ENCODE measurements at places on chromosomes 4 and X. TPM values are rescaled to one million over a fixed set of nuclear protein-coding genes. Genes with fewer than 3 reads are reported as not detected.
A peak's percentile ranks its signal among the peaks of the same experiment; 100 is the strongest.

Gene PPBP
- total RNA-seq: not detected

Gene S100G
- not detected for total RNA-seq

Gene SLC9B1
- 0.77 TPM for total RNA-seq

Gene MTCP1
- 32.2 TPM for total RNA-seq

Gene ELF4
- total RNA-seq: 19.5 TPM

Gene OTC
- not detected for total RNA-seq

Gene HMGN5
- total RNA-seq: 6.6 TPM

Gene AADAT
- total RNA-seq: 6.9 TPM

DNA sequence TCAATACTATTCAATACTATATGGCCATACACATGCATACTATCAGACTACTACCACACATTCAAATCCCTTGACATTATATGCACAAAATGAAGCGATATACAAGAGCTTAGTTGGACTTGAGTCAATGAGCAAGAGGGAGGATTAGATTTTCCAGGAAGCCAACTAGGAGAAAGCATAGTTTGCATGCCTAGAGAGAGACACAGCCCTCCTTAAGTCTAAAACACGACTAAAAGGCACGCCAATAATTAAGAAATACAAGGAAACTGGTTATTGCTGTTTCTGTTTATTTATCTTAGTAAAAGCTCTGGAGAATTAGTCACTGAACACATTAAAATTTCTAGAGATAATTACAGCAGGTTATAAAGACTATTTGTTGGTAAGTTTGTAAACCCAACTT lies 21.8 kb downstream of the MBNL3 start:
- no peak for DNase-seq
- H3K4me1 ChIP-seq: no peaks in the 10 kb centered on the region
- no peak overlapping the region for H3K27ac ChIP-seq
- H3K27me3 ChIP-seq: peaks cover 39% of the 10 kb centered on the region
- no peak overlapping the region for H3K4me3 ChIP-seq

- no peak overlapping the region for H3K4me3 ChIP-seq
- H3K36me3 ChIP-seq: no peaks in the 10 kb centered on the region
- no peak overlapping the region for H3K27ac ChIP-seq
- no peaks in the 10 kb centered on the region for H3K4me1 ChIP-seq
- no peak for DNase-seq
- H3K27me3 ChIP-seq: no peaks in the 10 kb centered on the region
Measured at GRCh38 chrX:2325076-2325784, 175.5 kb downstream of the DHRSX start.

DNA sequence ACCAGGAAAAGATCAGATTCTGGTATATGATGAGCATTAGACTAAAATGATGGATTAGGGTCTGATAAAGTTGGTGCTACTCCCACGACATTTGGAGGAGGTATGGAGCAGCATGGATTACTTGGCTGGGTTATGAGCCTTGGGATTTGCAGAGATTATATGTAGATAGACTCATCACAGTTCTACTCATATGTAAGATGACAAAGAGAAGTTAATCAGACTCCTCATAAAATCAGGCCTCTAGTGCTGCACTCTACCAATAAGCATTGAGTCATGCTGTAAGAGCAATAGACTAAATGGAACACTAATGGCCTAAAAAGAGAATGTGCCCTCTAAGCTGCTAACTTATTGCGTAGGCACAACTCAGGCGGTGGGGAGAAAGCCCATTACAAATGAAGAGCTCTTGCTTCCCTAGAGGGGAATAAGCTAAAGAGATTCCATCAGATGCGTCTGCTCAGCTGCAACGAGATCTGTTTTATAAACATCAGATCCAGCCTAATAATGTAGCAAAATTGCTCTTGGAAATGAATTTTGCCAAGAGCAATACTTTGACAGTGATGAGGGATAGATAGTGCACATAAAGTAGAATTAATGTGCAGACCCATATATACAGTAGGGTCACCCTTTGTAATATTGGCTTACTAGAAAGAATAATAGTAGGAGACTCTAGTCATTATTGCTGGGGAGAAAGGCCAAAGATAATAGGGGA lies 17.5 kb downstream of the LIAS start:
- H3K4me3 ChIP-seq: no peak overlapping the region
- no peaks in the 10 kb centered on the region for H3K27me3 ChIP-seq
- H3K36me3 ChIP-seq: peaks cover 57% of the 10 kb centered on the region

- H3K27me3 ChIP-seq: no peaks in the 10 kb centered on the region
- H3K36me3 ChIP-seq: no peaks in the 10 kb centered on the region
- no peak overlapping the region for H3K4me3 ChIP-seq
- DNase-seq: peak; percentile 69
- no peak overlapping the region for H3K27ac ChIP-seq
- no peaks in the 10 kb centered on the region for H3K4me1 ChIP-seq
Measured at GRCh38 chr4:42302348-42302747, 94.9 kb upstream of the SHISA3 start.

GRCh38 chrX:11100281-11101035 lies 10.7 kb upstream of the HCCS start:
- H3K27ac ChIP-seq: peak overlapping the region; percentile 44
- H3K4me1 ChIP-seq: no peaks in the 10 kb centered on the region
- no peaks in the 10 kb centered on the region for H3K27me3 ChIP-seq
- H3K36me3 ChIP-seq: no peaks in the 10 kb centered on the region
- DNase-seq: peak; percentile 72
- H3K4me3 ChIP-seq: no peak overlapping the region

- no peaks in the 10 kb centered on the region for H3K36me3 ChIP-seq
- H3K4me3 ChIP-seq: no peak overlapping the region
- no peaks in the 10 kb centered on the region for H3K4me1 ChIP-seq
- H3K27ac ChIP-seq: no peak overlapping the region
- H3K27me3 ChIP-seq: no peaks in the 10 kb centered on the region
- DNase-seq: no peak
Measured at GRCh38 chr4:9895333-9895705, 113.9 kb downstream of the DRD5 start.

DNA sequence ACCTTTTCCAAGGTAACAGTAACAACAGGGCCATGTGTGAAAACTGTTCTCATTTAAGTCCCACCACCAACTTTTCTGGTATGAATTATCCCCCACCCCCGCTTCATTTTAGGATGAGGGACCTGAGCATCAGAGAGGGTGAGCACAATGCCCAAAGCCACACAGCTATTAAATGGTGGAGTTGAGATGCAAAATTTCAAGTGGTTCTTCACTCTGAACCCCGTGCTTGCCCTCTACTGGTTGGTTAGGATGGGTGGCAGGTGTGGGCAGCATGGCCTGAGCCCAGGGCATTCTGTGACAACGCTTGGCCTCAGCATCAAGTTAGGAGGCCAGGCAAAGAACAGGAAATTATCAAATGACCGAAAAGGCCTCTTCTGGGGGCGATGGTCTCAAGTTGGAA lies 33.5 kb downstream of the MED28 start:
- no peak for DNase-seq
- H3K4me3 ChIP-seq: no peak overlapping the region
- H3K27ac ChIP-seq: no peak overlapping the region
- H3K36me3 ChIP-seq: peaks cover under 1% of the 10 kb centered on the region
- H3K4me1 ChIP-seq: no peaks in the 10 kb centered on the region

- peaks cover 68% of the 10 kb centered on the region for H3K27me3 ChIP-seq
- DNase-seq: peak; percentile 60
- H3K4me1 ChIP-seq: no peaks in the 10 kb centered on the region
Measured at GRCh38 chrX:24619647-24620046, 27.5 kb downstream of the PCYT1B start.

DNA sequence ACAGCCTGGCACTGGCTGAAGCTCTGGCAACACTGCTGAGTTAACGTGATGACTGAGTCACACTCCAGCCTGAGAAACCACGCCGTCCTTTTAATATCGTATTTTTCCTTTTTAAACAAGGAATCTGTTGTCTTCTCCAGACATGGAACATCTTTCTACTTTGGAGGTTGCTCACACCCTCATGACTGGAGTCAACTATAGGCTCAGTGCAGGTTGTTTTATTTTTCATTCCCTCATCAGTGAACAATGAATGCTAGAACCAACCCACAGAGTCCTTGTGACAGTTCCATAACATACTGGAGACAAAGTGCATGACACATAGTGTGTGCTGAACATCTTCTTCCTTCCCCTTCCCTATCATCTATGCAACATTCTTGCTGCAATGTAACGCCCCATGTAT lies 76.8 kb upstream of the CPEB2 start:
- H3K4me1 ChIP-seq: no peaks in the 10 kb centered on the region
- no peaks in the 10 kb centered on the region for H3K36me3 ChIP-seq
- no peak overlapping the region for H3K4me3 ChIP-seq
- H3K27ac ChIP-seq: no peak overlapping the region
- no peak for DNase-seq
- no peaks in the 10 kb centered on the region for H3K27me3 ChIP-seq

GRCh38 chr4:109410226-109410625 lies 23.4 kb upstream of the SEC24B start:
- no peak for DNase-seq
- no peaks in the 10 kb centered on the region for H3K36me3 ChIP-seq
- H3K27ac ChIP-seq: no peak overlapping the region

DNA sequence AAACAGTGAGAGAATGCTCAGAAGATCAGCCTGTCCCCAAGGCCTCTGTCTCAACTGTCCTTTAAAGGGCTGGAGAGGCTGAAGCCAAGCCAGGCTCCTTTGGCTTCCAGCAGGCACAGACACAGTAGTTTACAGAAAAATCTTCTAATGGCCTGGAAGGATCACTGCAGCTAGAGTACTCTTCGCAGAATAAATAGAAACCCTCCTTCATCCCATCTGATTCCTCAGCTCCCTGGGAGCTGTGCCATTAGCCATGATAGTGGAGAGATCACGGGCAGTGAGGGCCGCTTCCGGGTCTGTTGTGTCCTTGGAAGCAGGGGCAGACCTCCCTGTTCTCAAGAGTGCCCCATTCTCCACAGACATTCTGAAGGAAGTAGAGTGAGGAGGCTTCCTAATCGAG lies 63.1 kb downstream of the CCNI start:
- H3K27me3 ChIP-seq: no peaks in the 10 kb centered on the region
- no peak overlapping the region for H3K27ac ChIP-seq
- H3K4me1 ChIP-seq: peaks cover 30% of the 10 kb centered on the region
- no peak for DNase-seq
- no peak overlapping the region for H3K4me3 ChIP-seq
- peaks cover 51% of the 10 kb centered on the region for H3K36me3 ChIP-seq

DNA sequence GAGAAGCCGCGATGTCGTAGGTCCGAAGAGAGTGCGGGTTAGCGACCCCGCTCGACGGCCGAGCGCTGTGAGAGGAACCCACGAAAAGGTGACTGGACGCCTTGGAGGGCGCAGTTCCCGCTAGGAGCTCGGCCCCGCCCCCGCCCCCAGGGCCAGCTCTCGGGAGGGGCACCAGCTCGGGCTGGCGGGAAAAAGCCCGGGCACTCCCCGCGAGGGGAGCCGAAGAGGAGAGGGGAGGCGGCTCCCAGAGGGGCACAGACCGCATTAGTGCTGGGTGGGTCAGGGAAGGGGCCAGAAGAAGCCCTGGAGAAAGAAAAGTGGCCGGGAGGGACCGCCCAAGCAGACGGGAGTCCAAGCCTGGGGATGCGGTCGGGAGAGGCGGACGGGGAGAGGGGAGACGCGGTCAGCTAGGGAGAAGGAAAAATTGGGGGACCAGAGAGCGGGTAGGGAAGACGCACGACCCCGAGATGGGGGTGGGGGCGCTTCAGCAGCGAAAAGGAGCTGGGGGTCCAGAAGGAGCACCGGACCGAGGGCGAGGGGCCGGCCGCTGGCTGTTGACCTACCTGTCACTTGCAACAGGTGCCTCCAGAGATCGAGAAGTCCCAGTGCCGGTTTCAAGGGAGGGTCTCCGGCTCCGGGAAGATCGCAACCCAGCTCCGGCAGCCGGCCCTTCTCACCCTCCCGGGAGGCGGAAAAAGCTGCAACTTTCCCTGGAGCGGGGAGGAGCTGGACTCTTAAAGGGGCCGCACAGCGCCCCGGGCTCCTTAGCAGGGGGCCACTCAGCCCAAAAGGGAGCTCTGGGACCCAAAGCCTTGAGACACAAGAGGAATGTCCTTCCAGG lies at the start of gene SYTL4:
SYTL4 (minus strand) TSS at position 681 of the 841 bp plus-strand sequence. CDS start 30,084 bp downstream, outside the sequence.
- DNase-seq: peak; percentile 15
- H3K36me3 ChIP-seq: peaks cover 5% of the 10 kb centered on the region
- H3K27me3 ChIP-seq: peaks cover 68% of the 10 kb centered on the region
- H3K27ac ChIP-seq: no peak within 1 kb of the TSS
- no peaks in the 10 kb centered on the region for H3K4me1 ChIP-seq

DNA sequence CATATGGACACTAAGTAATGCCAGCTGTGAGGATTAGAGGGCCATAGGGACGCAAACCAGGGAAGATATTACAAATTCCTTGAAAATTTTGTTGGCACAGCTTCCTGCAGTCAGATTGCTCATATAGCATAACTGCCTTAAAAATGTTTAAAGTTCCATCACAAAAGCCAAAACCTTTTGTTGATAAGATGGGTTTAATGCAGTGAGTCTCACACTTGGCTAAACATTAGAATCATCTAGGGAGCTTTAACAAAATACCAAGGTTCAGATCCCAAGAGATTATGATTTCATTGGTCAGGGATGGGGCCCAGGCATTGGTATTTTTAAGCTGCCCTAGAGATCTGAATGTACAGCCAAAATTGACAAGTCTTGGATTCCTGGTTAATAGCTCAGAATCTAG lies 376.5 kb upstream of the MAD2L1 start:
- H3K27me3 ChIP-seq: no peaks in the 10 kb centered on the region
- no peaks in the 10 kb centered on the region for H3K36me3 ChIP-seq
- H3K27ac ChIP-seq: no peak overlapping the region
- DNase-seq: no peak
- H3K4me1 ChIP-seq: peaks cover 14% of the 10 kb centered on the region

GRCh38 chr4:153433754-153434105 lies 32.4 kb upstream of the TMEM131L start:
- H3K4me1 ChIP-seq: peaks cover 7% of the 10 kb centered on the region
- no peak for DNase-seq
- H3K36me3 ChIP-seq: no peaks in the 10 kb centered on the region
- peak overlapping the region; percentile 57 for H3K4me3 ChIP-seq

GRCh38 chr4:153651587-153651986 lies 32.5 kb upstream of the TLR2 start:
- H3K36me3 ChIP-seq: no peaks in the 10 kb centered on the region
- no peaks in the 10 kb centered on the region for H3K27me3 ChIP-seq
- DNase-seq: peak; percentile 69
- H3K27ac ChIP-seq: peak overlapping the region; percentile 83
- peaks cover 44% of the 10 kb centered on the region for H3K4me1 ChIP-seq

- H3K27me3 ChIP-seq: peaks cover 31% of the 10 kb centered on the region
- DNase-seq: peak; percentile 44
- H3K4me3 ChIP-seq: no peak overlapping the region
- no peak overlapping the region for H3K27ac ChIP-seq
- peaks cover 5% of the 10 kb centered on the region for H3K4me1 ChIP-seq
- H3K36me3 ChIP-seq: no peaks in the 10 kb centered on the region
Measured at GRCh38 chrX:47264483-47265173, 31.8 kb downstream of the USP11 start.

DNA sequence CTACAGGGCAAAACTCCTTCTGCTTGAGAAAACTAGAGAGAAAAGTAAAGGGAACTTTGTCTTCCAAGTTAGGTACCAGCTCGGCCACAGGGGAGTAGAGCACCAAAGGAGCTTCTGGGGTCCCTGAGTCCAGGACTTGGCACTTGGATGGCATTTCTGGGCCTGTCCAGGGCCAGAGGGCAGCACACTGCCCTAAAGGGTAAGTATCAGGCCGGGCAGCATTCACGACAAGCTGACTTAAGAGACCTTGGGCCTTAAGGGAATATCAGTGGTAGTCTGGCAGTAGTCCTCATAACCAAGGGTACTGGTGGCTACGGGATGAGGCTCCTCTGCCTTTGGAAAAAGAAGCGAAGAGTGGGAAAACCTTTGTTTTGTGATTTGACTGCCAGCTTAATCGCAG lies 632.7 kb downstream of the KLHL13 start:
- no peak overlapping the region for H3K27ac ChIP-seq
- H3K27me3 ChIP-seq: no peaks in the 10 kb centered on the region
- no peak for DNase-seq

- no peak overlapping the region for H3K27ac ChIP-seq
- H3K4me1 ChIP-seq: peaks cover 10% of the 10 kb centered on the region
- H3K4me3 ChIP-seq: no peak overlapping the region
- no peak for DNase-seq
Measured at GRCh38 chrX:70436343-70436742, 8.3 kb upstream of the DLG3 start.

Data from MCF 10A (cell line).